H4 (cell line): ENCODE measurements at places on chromosomes 6 and 20. TPM values are rescaled to one million over a fixed set of nuclear protein-coding genes. Genes with fewer than 3 reads are reported as not detected.

DNA sequence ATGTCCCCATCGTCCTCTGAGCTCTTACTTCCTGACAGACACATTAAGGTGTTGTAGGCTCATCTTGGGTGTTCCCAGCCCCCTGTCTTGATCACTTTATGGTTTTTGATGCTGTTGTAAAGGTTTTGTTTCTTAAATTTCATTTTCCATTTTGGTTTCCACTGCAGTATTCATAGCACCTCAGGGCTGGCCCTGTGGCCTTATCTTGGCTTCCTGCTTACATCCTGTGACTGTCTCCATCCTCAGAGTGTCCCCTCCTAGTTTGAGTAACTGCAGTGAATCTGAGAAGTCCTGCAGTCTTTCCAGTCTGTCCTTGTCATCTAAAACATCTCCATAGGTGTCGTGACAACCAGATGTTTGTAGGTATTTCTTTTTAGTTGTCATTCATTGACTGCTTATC, 50.9 kb downstream of the JARID2 start:
- no peak for DNase-seq

DNA sequence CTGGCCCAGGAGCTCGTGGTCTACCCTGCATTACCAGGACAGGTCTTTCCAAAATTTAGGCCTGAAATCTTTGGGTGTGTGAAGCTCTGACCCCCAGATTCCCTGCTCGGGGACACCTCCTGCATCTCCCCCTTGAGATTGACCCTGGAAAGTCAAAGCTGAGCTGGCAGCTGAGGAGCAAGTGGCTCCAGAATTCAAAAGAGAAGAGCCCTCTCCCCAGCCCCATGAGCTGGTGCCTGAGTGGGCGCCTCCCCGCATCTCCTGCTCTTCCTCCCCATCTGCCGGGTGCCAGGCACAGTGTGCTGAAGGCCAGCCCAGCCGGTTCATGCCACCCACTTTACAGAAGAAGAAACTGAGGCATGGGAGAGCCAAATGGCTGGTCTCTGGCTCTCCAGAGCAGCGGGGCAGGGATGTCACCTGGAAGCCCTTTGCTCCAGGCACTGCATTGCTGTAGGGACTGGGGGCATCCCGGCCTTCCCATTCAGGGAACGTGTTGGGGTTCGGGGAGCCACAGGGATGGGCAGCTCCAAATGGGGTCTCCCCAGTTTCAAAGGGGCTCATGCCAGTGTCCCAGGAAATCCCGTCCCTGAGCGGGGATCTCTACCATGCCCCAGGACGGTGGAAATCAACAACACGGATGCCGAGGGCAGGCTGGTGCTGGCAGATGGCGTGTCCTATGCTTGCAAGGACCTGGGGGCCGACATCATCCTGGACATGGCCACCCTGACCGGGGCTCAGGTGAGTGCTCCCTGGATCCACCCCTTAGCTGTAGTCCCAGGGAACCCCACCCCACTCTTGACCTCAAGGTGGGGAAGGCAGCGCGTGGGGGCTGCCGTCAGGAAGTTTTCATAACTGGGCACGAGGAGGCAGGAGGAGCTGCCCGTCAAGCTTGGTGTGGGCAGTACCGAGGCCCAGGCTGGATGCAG, 20.5 kb downstream of the NPEPL1 start:
- no peak for DNase-seq

- DNase-seq, result no peak
Measured at GRCh38 chr6:32950010-32950409, 2.9 kb downstream of the HLA-DMA start.

Gene CD83
- 3.8 and 5.3 TPM in 2 replicates for total RNA-seq

DNA sequence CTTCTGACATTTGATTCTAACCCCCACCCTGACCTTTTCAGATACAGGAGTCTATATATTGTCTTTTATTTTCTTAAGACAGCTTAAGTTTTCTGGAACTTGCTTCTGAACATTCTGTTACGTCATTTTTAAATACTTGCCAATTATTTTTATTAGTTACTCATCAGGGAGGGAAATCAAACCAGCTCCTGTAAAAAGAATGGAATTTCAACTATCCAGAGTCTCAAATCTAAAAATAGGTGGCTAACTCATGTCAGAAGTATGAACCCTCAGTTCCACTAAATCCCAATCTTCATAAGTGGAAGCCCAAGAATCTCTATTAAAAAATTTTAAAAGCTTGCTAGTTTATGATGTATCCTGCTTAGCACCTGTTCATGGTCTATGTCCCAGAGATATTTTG, 900.0 kb downstream of the KIF16B start:
- no peak for DNase-seq

- DNase-seq, result peak; percentile 34
Measured at GRCh38 chr6:41159415-41160082, 3.4 kb downstream of the TREM2 start.

DNA sequence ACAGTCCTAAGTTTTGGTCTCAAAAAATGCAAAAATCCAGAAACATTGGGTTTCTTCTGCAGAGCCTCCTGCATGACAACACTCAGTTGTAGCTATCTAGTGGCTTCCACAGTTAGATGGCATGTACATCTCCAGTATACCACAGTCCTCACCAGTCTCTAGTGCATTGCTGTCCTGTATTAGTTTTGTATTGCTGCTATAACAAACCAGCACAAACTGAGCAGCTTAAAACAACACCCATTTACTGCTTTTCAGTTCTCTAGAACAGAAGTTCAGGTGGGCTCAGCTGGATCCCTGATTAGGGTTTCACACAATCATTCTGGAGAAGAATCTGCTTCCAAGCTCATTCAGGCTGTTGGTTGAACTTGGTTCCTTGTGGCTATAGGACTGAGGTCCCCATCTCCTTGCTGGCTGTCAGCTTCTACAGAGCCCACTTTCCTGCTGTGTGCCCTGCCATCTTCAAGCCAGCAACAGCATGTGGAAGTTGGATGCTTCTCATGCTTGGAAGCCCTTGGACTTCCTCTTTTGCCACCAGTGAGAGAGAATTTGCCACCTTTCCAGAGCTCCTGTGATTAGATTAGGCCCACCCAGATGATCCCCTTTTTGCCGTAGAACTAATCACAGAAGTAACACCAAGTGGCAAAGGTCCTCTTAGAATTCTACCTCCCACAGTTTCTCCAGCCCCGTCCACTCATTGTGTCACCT, 48.9 kb upstream of the TBC1D7 start:
- DNase-seq, result no peak
